ENCODE measurements at places on chromosomes 1 and 21.
A peak's percentile ranks its signal among the peaks of the same experiment; 100 is the strongest.

- DNase-seq = no peak
These were observed 48.2 kb downstream of the HLCS start for GRCh38 chr21:36918291-36918690.

DNA sequence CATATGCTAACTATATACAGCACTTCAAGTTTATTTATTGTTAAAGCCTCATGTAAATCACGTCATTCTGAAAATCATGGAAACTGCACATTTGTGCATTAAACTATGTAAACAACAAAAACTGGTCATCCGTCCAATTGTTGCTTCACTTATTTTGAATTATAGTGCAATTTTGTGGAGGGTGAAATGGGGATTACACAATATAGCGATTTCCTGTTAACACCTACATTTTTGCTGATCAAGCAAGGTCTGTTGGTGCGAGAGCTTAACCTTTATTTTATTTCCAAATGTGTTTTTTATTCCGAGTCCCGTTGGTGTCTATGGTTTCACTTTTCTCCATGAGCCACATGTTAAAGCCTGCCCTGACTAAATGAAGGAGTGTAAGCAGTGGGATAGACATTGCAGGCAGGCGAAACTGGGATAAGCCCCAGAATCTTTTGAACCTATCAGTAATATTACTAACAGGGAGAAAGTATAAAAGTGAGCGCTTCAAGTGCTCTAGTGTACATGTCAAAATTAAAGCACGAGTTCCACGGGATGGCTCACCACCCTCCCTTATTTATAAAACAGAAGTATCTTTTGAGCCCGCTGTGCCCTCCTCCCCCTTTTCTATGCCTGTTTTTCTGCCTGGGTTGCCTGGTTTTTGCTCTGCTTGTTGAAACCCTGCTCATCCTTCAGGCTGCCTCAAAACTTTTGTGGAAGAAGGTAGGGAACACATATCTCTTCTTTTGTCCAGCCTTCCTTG, 120.7 kb downstream of the NFIA start:
- DNase-seq = no peak

- DNase-seq = no peak
These were observed 36.0 kb upstream of the PRDM2 start for GRCh38 chr1:13663969-13664368.

GRCh38 chr1:185045814-185046492, 595 bp downstream of the RNF2 start:
- peak; percentile 48 for DNase-seq

- DNase-seq = no peak
These were observed 2.1 kb downstream of the PLD5 start for GRCh38 chr1:242522304-242522945.

GRCh38 chr1:8866173-8866791, 12.2 kb downstream of the ENO1 start:
- DNase-seq = no peak

- DNase-seq = no peak
These were observed 6.5 kb downstream of the DCAF8 start for GRCh38 chr1:160255781-160256300.

DNA sequence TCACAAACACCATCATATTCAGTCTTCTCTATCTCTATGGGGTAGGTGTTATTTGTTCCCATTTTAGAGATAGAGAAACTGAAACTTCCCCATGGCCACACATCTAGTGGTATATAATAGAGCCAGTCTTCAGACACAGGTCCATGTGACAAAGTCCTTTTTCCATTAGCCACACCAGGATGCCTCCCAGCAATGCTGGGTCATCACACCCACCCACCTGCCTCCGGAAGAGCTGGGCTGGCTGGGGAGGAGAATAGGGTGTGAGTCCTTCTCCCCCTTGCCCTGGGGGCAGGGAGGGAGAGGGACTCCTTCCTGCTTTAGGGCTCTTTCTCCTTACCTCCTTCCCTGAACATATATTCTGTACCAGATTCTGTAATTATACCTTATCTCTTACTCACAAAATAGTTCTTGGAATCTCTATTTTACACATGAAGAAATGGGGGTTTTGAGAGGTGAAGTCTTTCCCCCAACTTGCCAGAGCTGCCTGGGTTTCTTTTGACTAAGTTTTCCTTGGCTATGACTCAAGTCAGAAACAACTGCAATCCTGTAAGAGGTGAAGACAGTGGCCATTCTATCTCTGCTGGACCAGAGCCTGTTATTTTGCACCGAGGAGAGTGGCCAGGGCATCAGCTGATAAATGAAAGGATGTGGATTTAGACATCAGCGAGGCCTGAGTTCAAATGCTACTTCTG, 30.0 kb downstream of the SOX13 start:
- no peak for DNase-seq

DNA sequence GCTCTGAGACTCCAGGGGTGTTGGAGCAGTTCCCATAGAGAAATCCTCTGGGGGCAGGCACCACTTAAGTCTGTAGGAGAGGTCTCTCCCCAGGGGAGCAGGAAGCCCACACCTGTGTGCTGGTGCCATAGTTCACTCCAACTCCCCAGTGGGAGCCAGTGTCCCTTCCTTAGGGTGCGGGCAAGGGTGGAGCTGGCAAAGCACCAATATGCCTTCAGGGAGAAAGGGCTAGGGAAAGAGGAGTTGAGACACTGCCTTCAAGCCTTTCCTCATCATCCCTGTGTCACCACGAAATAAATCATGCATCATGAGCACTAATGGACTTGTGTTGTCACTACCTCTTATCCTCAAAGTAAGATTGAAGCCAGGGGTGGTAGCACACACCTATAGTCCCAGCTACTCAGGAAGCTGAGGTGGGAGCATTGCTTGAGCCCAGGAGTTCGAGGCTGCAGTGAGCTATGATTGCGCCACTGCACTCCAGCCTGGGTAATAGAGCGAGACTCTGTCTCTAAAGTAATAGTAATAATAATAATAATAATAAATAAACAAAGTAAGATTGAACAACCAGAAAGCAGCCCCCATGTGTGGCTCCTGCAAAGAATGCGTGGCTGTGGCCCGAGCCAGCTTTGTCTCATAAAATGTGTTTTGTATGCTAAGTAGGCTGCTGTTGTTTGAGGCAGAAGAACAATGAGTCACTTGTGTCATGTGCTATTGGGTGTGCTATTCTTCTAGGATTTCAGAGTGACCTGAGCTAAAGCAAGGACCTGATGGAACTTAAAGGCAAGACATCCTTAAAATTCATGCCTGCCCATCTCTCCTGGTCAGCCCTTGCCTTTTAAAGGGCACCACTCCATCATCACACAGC, 6.7 kb upstream of the TIE1 start:
- peak; percentile 58 for DNase-seq

GRCh38 chr1:220732621-220733020, 15.5 kb upstream of the MTARC2 start:
- no peak for DNase-seq

- no peak for DNase-seq
These were observed 8.6 kb upstream of the PIGV start for GRCh38 chr1:26779098-26779668.

DNA sequence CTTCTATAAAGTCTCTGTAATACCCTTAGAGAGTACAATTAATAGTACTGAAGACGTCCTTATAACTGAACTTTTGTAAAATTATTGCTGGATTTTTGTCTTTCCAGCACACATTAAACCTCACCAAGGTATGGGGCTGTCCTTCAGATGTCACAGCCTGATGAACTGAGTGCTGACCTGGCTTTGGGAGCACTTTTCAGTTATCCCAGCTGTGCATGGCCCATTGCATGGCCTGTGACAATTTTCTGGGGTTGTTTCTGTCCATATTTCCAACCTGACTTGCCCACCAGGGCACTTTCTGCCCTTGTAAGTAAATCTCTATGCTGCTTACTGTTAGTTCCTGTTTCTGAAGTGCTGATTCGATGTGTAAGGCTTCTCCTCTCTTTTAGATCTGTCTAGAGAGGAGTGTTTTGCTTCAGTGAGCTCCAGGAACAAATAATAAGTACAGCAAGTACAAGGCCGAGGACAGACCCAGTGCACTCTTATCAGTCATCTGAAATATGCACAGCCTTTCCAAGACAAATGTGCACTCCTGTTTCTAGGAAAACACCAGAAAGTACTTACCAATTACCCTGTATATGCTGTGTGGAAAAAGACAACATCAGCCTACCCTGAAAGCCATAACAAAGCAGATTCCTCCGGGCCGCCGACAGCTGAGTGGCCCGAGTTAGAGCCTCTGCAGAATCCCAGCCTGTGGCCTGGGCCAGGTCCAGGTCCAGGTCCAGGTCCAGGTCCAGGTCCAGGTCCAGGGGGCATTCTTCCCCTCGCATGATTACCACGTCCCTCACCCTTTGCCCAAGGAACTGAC, 121.7 kb downstream of the DHRS3 start:
- no peak for DNase-seq

DNA sequence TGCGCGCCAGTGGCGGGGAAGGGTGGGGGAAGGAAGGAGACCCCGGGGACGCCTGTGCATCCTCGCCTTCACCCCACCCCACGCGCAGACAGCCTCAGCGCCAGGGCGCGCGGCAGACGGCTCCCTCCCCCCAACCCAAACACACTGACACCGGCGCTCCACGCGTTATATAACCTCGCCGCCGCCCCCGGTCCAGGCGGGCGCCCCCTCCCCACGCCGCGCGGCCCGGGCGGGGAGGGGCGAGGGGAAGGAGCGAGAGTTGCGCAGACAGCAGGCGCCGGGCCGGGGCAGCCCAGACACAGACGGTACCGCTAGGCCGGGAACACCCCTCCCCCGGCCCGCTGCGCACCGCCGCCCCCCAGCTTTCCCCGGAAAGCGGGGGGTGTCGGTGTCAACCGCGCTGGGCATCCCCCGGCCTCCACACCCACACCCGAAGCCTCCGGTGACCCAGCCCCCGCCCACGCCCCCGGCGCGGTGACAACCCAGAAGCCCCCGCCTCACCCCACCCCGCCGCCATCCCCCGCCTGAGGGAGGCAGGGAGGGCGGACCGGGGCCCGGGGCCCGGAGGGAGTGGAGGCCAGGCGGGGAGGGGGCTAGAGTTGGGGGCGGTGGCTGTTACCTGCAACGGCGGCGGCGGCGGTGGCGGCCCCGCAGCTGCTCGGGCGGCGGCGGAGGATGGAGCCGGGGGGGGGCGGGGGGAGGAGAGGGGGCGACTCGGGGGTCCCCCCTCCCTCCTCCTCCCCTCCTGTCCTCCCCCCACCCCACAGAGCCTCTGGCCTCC, 432 bp downstream of the AKT3 start:
- no peak for DNase-seq

- DNase-seq = no peak
These were observed 106.0 kb downstream of the PTPRU start for GRCh38 chr1:29342351-29342750.

- DNase-seq = no peak
These were observed 1.8 kb downstream of the CYB561D1 start for GRCh38 chr1:109495738-109496137.

- DNase-seq = no peak
These were observed 100.2 kb downstream of the SIPA1L2 start for GRCh38 chr1:232529747-232530146.

- no peak for DNase-seq
These were observed 17.6 kb upstream of the TNFRSF1B start for GRCh38 chr1:12148958-12149790.

GRCh38 chr21:37449302-37449937, 82.8 kb downstream of the DYRK1A start:
- DNase-seq = no peak

DNA sequence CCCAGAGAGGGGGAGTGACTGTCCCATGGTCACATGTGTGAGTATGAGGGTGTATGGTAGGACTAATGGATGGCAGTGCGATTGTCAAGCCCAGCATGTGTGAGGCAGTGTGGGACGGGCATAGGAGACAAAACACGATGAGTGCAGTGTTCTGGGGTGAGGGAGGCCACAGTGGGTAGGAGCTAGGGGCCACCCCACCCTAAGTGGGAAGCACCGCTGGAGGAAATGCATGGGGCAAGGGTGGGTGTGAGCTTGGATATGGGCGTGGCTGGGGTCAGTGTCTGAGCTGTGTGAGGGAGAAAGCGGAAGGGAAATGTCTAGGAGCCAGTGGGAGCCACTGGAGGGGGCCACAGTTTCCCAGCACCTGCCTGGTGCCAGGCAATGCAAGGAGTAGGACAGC, 56.5 kb downstream of the FOXO6 start:
- DNase-seq = no peak

GRCh38 chr1:77796695-77797405, 17.4 kb downstream of the MIGA1 start:
- peak; percentile 25 for DNase-seq

DNA sequence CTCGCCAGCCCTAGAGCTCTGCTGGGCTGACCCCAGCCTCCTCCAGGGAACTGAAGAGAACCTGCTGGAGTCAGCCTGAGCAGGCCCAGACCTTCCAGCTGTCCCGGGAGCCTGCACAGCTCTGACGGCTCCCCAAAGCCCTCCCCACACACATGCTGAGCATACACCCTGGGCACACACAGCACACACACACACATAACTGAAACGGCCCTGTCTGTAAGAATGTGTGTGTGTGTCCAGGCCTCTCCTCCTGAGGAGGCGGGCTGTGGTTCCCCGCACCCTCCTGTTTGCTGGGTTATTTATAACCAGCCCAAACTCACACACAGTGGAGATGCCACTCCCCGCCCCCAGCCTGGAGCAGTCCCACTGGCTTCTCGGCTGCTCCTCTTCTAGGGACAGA, 20.2 kb downstream of the SDC3 start:
- peak; percentile 34 for DNase-seq

DNA sequence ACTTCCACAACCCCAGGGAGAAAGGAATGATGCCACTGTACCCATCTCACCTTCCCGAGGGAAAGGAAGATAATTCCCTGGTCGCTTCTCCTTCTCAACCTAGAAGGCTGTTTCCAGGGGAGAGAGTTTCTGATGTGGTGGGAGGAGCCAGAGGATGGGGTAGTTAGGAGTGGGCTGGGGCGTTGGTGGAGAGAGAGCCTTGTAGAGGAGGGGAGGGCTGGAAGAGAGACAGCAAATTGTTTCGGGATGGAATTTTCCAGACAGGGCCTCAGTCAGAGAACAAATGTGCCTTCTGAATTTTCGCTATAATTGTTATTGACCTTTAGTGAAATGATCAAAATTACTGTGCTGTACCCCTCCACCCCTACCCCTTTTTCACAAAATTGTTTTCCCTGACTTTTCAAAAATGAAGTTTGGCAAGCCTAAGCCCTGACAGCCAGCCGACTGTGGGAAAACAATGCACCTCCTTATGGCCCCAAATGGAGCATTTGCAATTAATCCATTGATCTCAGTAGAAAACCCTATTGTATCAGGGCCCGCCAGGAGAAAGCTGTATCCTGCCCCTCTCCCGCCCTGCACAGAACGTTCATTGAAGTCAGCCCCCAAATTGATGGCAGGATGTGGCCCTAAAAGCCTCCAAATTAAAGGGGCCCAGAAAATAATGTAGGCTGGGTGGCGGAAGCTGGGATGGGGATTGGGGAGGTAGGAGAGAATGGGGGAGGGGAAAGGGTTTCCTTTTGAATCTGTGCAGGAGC, 69.1 kb upstream of the JUN start:
- DNase-seq = no peak

GRCh38 chr1:218219460-218219859, 65.6 kb upstream of the RRP15 start:
- DNase-seq = no peak

Data from hypothalamus (tissue), 51 donors.